ENCODE measurements at places on chromosomes 16 and 17.

GRCh38 chr16:4283441-4283840, 10.6 kb upstream of the TFAP4 start:
- no peak for DNase-seq

DNA sequence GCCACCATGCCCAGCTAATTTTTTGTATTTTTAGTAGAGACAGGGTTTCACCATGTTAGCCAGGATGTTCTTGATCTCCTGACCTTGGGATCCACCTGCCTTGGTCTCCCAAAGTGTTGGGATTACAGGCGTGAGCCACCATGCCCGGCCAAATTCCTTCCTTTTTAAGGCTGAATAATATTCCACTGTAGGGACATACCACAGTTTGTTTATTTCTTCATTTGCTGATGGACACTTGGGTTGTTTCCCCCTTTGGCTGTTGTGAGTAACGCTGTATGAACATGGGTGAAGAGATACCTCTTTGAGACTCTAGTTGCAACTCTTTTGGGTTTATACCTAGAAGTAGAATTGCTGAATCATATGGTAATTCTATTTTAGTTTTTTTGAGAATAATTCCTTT, 13.1 kb upstream of the MGAT5B start:
- DNase-seq = no peak

DNA sequence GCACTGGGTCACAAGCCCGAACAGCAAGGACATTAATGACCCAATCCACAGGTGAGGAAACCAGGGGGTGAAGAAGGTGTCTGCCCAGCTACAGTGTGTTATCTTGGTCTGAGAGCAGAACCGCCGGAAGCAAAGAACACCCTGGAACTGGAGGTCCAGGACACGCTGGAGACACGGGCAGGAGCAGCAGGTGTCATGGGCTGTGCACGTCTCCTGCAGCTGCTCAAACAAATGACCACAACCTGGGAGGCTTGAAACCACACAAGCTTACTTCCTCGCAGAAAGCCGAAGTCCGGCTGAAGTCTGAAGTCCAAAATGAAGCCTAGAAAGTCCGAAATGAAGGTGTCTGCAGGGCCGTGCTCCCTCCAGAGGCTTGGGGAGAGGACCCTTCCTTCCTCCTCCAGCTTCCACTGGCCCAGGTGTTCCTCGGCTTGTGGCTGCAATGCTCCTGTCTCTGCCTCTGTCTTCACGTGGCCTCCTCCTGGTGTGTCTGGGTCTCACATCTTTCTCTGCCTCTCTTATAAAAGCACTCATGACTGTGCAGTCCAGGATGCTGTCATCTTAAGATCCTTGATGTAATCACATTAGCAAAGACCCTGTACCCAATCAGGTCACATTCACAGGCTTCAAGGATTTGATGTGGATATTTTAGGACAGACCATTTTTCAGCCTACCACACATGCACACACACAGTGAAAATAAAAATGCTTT, 351.2 kb downstream of the C16orf95 start:
- no peak for DNase-seq

DNA sequence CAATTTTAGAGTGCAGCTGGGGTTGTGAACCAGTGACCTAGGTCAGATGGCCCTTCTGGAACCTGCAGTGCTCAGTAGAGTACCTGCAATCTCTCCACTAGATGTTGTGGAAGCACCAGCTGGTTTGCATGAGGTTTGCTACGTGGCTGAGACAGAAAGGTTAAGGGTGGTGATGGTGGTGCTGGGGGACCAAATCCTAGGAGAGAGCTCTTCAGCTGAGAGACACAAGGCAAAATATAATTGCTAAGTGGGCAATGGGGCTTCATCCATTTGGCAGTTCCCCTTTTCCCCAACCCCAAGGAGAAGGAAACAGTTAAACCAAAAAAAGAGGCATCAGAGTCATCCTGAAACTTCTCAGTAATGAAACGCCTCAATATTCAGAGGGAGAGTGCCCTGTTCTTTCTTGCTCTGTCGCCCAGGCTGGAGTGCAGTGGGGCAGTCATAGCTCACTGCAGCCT, 13.9 kb downstream of the ITPRIPL2 start:
- DNase-seq = no peak

- DNase-seq = no peak
Measured at GRCh38 chr16:12091569-12092543, 115.3 kb downstream of the SNX29 start.

DNA sequence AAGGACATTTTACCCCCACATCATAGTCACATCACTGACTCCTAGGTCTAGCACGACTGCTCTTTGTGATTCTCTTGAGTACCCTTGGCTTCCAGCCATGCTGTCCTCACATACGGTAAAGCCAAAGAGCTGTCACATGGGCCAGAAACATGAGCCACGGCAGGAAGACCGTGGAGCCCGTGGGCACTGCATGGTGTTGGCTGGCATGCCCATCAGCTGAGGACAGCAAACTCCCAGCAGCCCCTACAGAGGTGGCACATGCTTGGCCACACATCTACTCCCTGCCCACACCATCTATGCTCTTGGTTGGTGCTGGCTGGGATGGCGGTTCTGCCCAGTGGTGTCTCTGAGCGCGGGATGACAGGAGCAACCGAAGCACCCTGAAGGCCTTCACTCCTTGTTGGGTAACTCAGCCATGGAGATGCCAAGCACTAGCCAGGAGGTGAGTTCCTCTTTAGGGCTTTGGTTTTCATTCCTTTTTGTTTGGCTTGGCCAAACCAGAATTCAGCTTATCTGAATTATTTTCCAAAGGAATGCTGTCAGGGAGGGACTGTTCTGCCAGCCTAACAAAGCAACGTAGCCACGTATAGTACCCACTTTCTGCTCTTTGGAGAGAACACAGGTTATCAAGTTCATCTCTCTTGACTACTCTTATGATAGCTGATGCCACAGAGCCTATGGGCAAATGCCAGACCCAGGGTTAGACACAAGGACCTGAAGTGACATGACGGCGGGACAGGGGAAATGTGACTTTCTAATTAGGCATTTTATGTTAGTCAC, 10.0 kb downstream of the TNFAIP1 start:
- DNase-seq = no peak

DNA sequence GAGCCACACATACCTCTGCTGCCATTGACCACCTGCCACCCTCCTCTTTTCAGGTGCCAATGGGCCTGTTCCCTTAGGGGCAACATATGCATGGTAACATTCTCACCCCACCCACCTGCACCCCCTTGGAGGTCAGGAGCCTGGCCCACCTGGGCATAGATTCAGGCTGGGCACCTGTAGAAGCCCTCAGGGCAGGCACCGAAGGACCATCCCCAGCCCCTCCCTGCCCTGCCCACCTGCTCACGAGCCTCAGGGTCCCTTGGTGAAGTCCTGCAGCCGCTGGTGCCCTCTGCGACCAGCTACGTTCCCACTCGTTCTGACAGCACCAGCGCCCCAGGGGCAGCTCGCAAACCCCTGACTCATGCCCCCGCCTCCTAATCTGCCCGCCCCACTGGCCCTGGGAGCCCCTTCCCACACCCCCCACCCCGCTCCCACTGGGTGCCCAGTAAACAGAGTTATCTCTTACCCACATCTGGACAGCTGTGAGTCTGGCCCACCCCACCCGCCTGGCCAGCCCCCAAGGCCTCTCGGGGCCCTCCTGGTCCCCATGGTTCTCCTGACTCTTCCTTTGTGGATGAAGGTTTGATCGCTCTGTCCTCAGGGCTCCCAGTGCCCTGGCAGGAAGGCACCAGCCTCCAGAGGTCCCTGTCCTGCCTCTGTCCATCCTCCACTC, at the start of gene SLC4A1:
TSS of gene SLC4A1 (minus strand) at position 318 of the 673 bp plus-strand sequence. CDS start 5,269 bp downstream, outside the sequence.
- DNase-seq = no peak

GRCh38 chr17:67055811-67056745, 11.7 kb downstream of the CACNG1 start:
- no peak for DNase-seq

DNA sequence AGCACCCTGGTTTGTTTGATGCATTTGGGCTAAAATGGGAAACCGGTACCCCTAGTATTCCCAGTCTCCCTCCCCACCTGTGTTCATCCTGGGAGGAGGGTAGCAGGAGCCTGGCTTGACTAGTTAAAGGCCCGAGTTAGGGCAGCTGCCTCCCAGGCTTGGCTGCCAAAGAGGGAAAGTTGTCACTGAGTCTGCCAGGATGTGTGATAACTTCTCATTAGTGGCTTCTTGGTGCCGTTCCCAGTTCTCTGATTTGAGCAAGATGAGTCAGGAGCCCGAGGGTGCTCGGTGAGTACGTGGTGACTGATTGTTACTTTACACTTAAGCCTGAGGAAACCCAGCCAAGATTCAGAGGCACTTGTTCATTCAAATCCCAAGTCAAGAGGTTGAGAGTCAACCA, 2.5 kb downstream of the KRT32 start:
- DNase-seq = no peak

DNA sequence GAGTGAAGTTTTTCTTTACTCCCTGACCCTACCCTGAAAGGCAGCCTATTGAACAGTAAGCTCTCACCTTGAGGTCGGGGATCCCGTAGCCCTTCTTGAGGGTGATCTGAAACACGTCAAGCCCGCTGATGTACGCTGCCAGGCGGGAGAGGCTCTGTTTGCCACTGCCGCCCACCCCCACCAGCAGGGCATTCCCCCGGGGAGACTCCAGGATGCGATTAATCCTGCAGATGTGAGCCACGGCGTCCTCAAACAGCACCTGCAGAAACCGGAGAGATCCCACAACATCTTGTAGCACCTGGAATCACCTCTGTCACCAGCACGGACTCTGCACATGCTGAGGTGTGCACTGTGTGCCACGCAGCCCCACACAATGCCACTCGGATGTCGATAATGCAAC, 96.8 kb downstream of the PGS1 start:
- DNase-seq = no peak

Measured in stimulated activated CD4-positive, alpha-beta T cell treated with anti-CD3 and anti-CD28 coated beads, Interleukin-4, amount 100 ng/mL, for 1 hour (primary cell).